ENCODE measurements at places on chromosomes 7 and 10.

DNA sequence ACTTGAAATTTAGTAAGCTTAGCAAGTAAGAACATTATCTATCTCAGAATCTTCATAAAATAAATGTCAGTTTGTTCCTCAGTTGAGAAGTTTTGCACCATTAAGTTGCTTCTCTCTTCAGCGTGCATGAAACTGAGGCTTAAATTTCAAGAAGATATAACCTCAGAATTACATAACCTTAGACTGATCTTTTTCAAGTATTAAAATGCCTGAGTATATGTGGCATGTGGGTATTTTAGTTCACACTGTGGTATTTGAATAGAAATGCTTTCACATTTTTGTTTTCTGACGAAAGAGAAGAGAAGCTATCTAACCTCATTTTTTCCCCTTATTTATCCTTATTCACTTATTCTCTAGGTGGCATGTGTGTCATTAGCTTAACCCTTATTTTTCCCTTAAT, 104.1 kb downstream of the PHF14 start:
- DNase-seq = no peak

GRCh38 chr7:39413636-39414223, 152.5 kb upstream of the YAE1 start:
- DNase-seq = no peak

- DNase-seq = no peak
Observed at GRCh38 chr10:12750526-12751201, 250.8 kb downstream of the CCDC3 start.

DNA sequence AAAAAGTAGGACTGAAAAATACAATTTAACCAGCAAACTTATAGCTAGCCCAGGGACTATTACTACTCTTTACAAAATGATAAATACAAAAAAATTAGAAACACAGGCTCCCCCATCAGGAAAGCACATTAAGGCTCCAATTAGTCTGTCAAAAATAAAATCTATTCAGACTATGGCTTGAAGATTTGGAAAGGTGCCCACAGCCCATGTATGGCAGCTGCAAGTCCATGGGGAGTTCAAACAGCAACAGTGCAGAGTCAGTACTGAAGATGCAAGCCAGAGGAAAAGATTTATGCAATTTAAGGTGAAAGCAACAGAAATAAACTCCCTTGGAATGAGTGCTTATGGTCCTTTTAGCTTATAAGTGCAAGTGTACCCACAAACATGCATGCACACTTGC, 29.7 kb downstream of the IMMP2L start:
- no peak for DNase-seq

DNA sequence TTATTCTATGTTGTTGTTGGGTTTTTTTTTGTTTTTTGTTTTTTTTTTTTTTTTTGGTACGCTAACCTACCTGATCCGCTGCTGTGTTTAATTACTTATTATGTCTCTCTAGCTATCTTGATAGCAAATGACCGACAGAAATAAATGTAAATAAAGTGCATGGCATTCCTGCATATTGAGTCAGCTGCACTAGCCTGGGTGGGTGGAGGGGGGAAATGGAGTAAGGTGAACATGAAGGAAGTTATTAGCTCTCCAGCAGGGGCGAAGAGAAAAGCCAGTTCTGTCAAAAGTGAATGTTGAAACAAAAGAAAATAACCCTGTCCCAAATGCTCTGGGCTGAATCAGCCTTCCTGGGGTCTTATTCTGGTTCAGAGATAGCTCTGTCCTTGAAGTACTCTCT, 210.7 kb upstream of the MDFIC start:
- no peak for DNase-seq

DNA sequence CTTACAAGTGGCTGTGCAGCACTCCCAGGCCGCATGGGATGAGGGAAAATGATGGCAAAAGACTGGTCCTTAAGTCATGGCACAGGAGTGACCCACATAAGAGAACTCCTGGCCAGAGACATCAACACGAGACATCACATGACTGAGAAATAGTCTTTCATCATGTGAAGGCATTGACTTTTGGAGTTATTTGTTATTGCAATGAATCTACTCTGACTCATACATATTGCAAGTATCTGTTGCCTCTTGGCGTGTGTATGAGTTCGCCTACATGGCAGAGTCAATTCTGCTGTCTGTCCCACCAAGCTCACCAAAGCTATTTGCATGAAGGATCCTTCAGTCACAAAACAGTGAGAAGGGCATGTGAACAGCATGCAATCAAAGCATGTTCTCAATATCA, 59.7 kb upstream of the HABP2 start:
- no peak for DNase-seq

GRCh38 chr7:55965805-55966421, 1.5 kb downstream of the NIPSNAP2 start:
- DNase-seq = no peak
